ENCODE measurements at places on chromosomes 16 and 17.

GRCh38 chr16:53052519-53053501 is at the start of gene CHD9NB:
TSS of gene CHD9NB (minus strand) at chr16:53052897. CDS start at chr16:53044158, 8,739 bp downstream.
- peak; percentile 89 for DNase-seq

DNA sequence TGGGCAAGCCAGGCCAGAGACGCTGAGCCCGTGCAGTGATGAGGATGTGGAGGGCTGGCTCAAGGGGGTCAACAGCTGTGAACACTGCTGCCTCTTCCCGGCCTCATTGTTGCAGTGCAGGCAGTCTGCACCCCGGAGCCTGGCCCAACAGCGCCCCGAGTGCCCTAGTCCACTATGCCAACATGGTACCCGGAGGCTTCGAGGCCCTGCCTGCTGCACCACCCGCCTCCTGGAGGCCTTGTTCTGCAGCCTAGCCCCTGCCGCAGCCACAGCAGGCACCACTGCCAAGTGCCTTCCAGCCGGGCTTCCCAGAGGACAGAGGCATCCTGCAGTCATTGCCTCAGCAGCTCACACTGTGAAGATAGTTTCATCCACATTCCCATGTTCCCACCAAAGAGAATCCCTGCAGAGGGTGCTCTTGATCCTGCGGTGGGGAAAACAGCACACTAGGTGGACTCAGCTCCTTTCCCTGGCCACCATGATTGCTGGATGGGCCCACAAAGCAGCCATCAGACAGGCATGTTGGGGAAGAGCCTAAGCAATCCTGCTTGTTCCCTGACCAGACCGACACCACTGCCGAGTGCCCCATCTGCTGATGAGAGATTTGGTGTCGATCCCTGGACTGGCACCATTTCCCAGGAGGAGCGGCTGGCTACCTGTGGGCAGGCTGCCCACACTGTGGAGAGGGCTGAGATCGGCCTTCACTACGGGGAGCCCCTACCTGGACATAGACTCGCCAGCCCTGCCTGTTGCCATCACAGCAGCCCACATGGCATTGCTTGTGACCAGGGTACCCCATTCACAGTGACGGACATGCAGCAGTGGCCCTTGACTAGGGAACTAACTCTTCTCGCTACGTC is 44.9 kb downstream of the USP22 start:
- DNase-seq, result no peak

- DNase-seq, result no peak
Observed at GRCh38 chr17:51028176-51028863, 92.3 kb downstream of the SPAG9 start.

DNA sequence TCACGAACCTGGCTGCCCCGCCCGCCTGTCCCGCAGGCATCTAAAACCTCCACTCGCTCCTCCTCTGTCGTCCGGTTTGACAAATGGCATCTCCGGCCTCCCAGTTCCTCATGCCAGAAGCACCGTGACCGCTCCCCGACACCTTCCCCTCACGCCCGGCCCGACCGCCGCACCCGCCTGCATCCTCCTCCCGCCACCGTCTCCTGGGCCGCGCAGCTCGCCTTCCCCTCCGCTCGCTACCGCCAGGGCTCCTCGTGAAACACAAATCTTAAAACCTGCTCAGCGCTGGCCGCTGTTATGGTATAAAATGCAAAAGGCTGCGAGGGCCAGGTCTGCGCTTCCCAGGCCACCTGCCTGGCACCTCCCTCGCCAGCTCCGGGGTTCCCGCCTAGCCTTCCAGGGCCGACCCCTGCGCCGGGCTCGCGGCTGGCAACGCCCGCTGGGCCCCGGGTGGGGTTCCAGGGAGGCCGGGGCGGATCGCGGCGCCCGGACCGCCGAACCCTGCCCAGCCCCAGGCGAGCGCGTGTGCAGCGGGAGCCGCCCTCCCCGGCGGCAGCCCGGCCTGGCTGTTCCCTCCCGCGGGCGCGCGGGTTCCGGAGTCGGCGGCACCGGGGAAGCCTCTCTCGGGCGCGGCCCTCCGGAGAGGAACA is 488 bp downstream of the SPSB3 start:
- peak; percentile 48 for DNase-seq

DNA sequence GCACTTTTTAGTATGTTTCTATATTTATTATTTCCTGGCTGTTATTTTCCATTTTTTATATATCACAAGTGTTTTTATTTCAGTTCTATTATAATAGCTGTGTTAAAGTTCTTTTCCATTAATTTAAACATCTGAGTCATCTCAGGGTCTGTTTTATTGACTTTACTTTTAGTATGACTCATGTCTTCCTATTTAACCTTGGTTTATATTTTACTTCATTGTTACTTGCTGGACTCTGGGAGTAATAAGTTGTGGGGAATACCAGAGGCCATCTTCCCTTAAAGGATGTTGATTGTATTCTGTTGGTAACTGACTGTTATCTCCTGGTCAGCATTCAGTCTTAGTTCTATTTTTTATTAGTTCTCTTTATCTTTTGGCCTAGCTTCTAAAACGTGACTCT is 1508.2 kb downstream of the CDH11 start:
- no peak for DNase-seq
